ENCODE measurements at places on chromosomes 5 and 9. TPM values are rescaled to one million over a fixed set of nuclear protein-coding genes. Genes with fewer than 3 reads are reported as not detected.
A peak's percentile ranks its signal among the peaks of the same experiment; 100 is the strongest.

- H3K27ac ChIP-seq: no peak overlapping the region
- no peak for DNase-seq
- peaks cover 35% of the 10 kb centered on the region for H3K4me1 ChIP-seq
- H3K27me3 ChIP-seq: peaks cover 11% of the 10 kb centered on the region
These were observed 136.6 kb downstream of the SEC61B start for GRCh38 chr9:99358668-99359067.

- H3K4me1 ChIP-seq: no peaks in the 10 kb centered on the region
- no peak for DNase-seq
- no peak overlapping the region for H3K27ac ChIP-seq
- no peak overlapping the region for H3K4me3 ChIP-seq
- H3K36me3 ChIP-seq: no peaks in the 10 kb centered on the region
- peaks cover 32% of the 10 kb centered on the region for H3K27me3 ChIP-seq
These were observed 224.8 kb upstream of the TBC1D2 start for GRCh38 chr9:98479967-98480847.

GRCh38 chr9:27836661-27837401 is 263.6 kb upstream of the C9orf72 start:
- DNase-seq: no peak
- H3K4me3 ChIP-seq: no peak overlapping the region
- H3K4me1 ChIP-seq: no peaks in the 10 kb centered on the region

SLC38A9 gene
- total RNA-seq: 24.3 TPM

SPINK9 gene
- not detected for total RNA-seq

ZNF366 gene
- total RNA-seq: not detected

NIPAL4 gene
- total RNA-seq: 2.3 TPM

ZNF879 gene
- total RNA-seq: 5.2 TPM

GRCh38 chr5:9059920-9060691 is 485.8 kb downstream of the SEMA5A start:
- H3K27ac ChIP-seq: peak overlapping the region; percentile 71
- H3K36me3 ChIP-seq: peaks cover 49% of the 10 kb centered on the region
- DNase-seq: no peak
- peaks cover 52% of the 10 kb centered on the region for H3K4me1 ChIP-seq

NTRK2 gene
- total RNA-seq: 30.9 TPM

- H3K36me3 ChIP-seq: peaks cover 3% of the 10 kb centered on the region
- H3K4me3 ChIP-seq: no peak overlapping the region
- H3K4me1 ChIP-seq: no peaks in the 10 kb centered on the region
- H3K27ac ChIP-seq: no peak overlapping the region
- no peak for DNase-seq
- no peaks in the 10 kb centered on the region for H3K27me3 ChIP-seq
These were observed 58.0 kb downstream of the SHOC1 start for GRCh38 chr9:111736714-111737113.

DNA sequence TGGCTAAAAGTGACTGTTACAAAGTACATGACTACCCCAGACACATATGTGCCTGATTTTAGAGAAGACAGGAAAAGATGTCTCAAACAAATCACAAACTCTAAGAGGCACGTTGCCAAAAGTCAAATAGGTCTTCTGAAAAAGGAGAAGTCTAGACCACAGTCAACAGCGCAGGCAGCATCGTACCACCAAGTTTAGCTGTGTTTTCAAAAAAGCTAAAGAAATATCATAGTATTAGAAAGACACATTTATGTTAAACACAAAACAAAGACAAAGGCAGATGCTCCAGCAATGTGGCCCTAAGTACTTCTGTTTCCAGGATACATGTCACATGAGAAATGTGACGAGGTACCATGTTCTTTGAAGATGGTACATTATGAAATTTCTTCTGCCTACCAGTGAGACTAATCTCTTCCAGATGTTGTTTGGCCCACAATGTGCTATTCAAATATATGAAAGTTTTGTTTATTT is 43.5 kb downstream of the LPAR1 start:
- peaks cover 89% of the 10 kb centered on the region for H3K4me1 ChIP-seq
- no peak for DNase-seq
- H3K36me3 ChIP-seq: peaks cover 23% of the 10 kb centered on the region
- peak overlapping the region; percentile 94 for H3K27ac ChIP-seq

DNA sequence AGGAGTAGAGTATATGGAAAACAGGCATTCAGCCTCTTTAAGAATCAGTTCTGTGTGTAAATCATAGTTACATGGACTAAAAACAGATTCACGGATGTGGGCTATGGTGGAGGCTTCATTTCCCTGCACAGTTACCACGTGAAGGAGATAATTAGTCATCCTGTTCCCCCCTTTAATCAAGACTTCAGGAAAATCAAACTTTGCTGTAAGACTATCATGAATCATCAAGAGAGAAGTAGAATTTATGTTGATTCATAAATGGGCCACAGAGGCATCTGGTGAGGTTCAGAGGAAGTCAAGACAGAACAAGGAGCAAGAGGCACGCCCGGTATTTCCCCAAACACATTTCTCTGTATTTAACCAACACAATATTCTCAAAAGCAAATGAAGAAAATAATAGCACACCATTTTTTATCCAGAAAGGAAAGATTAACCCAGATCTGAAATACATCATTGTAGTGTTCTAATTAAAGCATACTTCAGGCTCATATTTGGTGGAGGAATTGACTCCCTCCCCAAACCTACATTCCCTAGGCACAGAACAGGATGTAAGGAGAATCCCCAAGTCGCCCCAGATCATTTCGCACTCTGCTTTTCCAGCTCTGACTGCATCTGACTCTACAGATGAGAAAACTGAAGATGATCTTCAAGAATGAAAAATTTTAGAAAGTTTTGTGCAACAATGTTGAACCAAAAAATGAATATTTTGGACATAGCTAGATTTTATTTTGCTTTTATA is 175.8 kb upstream of the GAS1 start:
- H3K27ac ChIP-seq: peak overlapping the region; percentile 72
- H3K4me3 ChIP-seq: no peak overlapping the region
- H3K4me1 ChIP-seq: peaks cover 58% of the 10 kb centered on the region
- no peaks in the 10 kb centered on the region for H3K27me3 ChIP-seq
- no peak for DNase-seq
- no peaks in the 10 kb centered on the region for H3K36me3 ChIP-seq

GRCh38 chr5:65893749-65894430 is 32.5 kb upstream of the ERBIN start:
- peaks cover 2% of the 10 kb centered on the region for H3K27me3 ChIP-seq
- no peaks in the 10 kb centered on the region for H3K4me1 ChIP-seq
- no peaks in the 10 kb centered on the region for H3K36me3 ChIP-seq
- no peak overlapping the region for H3K4me3 ChIP-seq
- DNase-seq: no peak

DNA sequence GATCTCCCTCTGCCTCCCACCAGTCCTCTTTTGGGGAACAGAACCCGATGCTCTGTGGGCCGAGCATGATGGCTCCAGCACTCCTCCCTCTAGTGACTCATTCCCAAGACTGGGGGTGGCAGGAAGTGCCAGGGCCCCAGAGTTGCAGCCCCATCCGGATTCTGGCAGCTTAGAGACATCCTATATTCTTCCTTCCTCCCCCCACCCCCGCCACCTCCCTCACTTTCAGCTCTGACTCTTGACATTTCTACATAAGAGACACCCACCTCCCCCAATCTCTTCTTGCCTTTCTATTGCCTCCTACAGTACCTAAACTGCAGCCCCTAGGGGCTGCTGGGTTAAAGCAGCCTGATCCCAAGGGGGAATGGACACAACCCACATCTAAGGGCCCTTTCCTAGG is 47.1 kb upstream of the MATR3 start:
- H3K27me3 ChIP-seq: peaks cover 5% of the 10 kb centered on the region
- H3K4me1 ChIP-seq: peaks cover 11% of the 10 kb centered on the region
- no peak overlapping the region for H3K4me3 ChIP-seq
- H3K36me3 ChIP-seq: no peaks in the 10 kb centered on the region
- no peak for DNase-seq
- H3K27ac ChIP-seq: peak overlapping the region; percentile 73

- peaks cover 14% of the 10 kb centered on the region for H3K36me3 ChIP-seq
- no peak overlapping the region for H3K27ac ChIP-seq
- no peak overlapping the region for H3K4me3 ChIP-seq
These were observed 62.8 kb downstream of the SHOC1 start for GRCh38 chr9:111731928-111732327.
